NCI-H2029 (cell line): ENCODE measurements at places on chromosomes 7 and 10.
A peak's percentile ranks its signal among the peaks of the same experiment; 100 is the strongest.

DNA sequence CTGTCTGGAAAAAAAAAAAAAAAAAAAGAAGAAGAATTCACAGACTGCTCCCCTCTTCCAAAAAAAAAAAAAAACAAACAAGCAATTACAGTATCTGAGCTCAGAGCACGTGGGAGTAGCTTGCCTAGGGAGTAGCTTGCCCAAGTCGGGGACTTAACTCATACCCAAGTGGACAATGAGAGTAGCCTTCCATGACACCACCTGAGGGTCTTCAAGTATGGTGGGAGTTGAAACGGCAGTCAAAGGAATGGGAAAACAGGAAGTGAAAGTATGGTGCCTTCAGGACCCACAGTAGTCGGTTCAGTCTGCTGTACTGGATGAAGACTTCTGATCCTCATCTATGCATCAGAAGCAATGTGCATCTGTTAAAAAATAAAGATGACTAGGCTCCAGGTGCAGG is 10.6 kb downstream of the VOPP1 start:
- DNase-seq = no peak

DNA sequence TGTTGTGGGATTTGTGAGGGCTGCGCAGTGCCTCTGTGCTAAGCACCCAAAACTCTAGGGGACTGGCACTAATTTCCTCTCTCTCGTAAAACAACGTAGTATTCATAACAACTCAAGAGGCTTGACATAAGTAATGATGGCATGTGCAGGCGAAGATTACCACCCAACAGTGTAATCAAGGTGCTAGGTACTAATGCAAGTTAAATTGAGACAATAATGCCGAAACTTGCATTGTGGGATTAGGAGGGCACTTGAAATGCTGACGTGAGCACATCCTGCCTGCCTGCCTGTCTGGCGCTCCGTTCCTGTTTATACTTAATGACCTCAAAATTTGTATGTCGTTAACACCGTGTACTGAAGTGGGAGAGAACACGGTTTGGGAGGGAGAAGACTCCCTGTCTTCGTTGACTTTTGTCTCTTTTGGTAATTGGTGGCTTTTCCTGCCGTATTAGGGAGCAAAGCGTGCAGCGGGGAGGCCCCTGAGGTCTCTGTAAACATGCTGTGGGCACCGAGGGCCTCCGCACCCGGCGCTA is 139.0 kb downstream of the MGMT start:
- DNase-seq = no peak

GRCh38 chr10:86400705-86401587 is 34.4 kb upstream of the GRID1 start:
- DNase-seq = no peak

GRCh38 chr10:132206806-132207535 is 20.2 kb downstream of the DPYSL4 start:
- DNase-seq = no peak

- no peak for DNase-seq
Observed at GRCh38 chr7:83415840-83416239, 233.1 kb downstream of the SEMA3E start.

- DNase-seq = no peak
Observed at GRCh38 chr7:41912426-41912825, 209.5 kb upstream of the INHBA start.

- DNase-seq = no peak
Observed at GRCh38 chr10:8361510-8361844, 307.0 kb downstream of the GATA3 start.

DNA sequence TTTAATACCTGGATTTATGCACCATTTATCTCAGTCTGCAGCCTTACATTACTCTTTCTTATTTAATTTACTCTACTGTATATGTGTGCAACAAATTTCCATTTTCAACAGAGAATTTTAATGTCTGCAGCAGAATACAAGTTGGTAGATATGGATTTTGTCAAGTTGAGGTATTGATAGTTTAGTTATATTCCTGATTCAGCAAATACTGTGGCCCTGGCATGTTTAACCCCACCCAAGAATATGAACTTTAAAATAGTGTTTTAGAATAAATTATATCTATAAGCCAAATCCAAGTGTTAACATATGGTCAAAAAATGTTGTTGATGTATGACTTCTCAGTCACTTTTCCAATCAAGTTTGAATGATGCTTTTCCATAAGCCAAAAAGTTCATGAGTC is 378.4 kb upstream of the NRG3 start:
- no peak for DNase-seq

GRCh38 chr7:69817121-69817520 is 218.8 kb downstream of the AUTS2 start:
- DNase-seq = no peak

- DNase-seq = no peak
Observed at GRCh38 chr7:52715701-52716100, 319.7 kb upstream of the POM121L12 start.

DNA sequence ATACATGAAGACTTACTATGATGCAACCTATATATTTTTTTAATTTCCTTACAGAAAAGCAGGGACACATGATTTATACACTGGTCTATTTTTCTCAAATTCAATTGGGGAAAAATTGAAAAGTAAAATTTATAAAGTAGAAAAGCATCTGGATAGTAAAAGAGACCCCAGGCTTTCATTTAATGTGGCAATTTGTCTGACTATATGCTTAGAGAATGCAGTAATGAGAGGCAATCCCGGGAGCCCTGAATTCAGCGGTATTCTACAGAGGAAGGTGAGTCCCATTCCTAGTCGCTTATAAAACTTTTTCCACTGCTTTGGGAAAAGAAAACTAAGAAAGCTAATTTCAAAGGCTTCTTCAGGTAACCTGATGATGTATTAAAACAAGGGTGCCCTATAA is 167.1 kb downstream of the SEMA3D start:
- DNase-seq = no peak

DNA sequence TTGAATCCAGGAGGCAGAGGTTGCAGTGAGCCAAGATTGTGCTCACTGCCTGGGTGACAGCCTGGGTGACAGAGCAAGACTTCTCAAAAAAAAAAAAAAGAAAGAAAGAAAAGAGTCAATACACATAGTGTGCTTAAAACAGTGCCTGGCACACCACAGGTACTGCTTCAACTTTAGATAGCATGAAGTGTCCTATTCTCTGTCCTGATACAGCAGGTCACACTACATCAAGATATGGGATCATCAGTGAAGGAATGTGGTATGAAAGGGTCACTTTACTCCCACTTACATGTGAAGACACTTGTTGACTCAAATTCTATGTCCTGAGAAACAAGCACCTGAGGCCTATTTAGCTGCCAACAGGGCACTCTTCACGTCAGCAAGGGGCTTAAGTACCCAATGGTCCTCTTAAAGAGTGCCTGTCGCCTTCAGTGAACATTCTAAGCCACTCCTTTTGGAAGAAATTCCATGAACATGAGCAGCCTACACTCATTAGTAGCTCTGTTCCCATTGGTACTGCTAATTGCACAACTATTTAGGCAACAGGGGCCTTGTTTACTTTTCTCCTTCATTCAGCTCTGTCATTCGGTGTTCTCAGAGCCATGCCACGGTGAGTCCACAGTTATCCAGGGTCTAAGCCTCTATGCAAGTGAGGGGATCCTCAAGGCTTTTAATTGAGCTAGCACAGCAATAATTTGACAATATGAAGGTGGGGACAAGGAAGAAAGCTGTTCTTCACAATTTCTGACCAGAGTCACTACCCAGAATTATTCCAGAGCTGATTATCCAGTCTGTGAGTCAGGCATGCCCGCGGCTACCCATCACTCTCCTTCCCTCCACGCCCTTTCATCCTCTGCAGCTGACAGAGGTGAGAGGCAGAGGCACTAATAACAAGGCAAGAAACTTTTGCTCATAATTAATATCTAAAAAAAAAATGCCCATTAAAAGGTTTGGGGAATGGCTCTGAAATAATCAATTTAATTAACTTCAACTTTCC is 56.6 kb upstream of the PTN start:
- no peak for DNase-seq

DNA sequence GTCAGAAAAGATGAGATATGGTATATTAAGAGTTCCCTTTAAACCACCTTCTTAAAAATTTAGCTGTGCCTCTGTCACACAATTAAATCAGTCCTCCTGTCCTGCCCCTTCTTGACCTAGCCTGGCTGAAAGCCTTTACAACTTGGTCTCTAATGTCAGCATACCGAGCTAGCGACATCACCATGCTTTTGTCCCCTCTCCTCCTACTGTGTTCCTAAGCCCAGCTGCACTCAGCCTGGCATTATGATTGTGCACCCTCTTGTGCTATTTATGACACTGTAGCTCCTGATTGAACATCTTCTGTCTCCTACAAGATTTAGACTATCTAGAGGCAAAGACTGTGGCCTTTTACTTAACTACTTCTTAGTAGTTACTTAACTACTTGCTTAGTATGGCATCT is 29.2 kb downstream of the TDRD1 start:
- no peak for DNase-seq

- DNase-seq = no peak
Observed at GRCh38 chr10:33706746-33707145, 372.3 kb upstream of the NRP1 start.

GRCh38 chr10:13658871-13659685 is 72.3 kb downstream of the PRPF18 start:
- no peak for DNase-seq

DNA sequence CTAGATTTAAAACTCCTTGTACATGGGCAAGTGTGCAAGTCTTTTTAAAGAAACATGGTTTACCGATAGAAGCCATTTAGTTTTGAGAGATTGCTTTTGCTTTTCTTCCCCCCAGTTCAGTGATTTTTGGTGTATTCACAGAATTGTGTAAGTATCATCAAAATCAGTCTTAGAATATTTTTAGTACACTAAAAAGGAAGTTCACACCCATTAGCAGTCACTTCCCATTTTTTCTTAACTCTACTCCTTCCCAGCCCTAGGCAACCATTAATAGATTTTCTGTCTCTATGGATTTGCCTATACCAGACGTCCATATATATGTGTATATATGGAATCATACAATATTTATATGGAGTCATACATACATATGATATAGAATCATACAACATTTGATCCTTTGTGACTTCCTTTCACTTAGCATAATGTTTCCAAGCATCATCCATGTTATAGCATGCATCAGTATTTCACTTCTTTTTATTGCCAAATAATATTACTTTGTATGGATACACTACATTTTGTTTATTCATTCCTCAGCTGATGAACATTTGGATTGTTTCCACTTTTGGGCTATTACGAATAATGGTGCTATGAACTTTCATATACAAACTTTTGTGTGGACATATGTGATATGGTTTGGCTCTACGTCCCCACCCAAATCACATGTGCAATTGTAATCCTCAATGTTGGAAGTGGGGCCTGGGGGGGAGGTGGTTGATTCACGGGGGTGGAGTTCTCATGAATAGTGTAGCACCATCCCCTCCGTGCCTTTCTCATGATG is 16.5 kb upstream of the ARL4A start:
- no peak for DNase-seq

DNA sequence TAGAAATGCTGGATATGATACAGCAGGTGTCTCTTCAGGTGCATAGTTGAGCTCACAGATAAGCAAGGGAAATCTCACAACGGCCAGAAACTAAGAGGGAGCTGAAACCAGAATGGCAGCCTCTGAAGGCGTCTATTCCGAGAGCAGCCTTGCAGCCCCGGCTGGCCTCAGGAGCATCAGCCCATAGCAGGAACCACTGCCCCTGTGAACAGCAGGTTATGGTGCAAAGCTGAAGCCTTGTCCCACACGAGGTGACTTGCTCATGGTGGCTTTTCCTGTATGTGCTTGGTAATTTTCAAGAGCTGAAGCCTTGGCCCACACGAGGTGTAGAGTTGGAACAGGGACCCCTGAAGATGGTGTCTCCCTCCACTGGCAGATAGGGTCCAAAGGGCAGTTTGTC is 33.2 kb downstream of the BNIP3 start:
- DNase-seq = no peak

GRCh38 chr7:125459038-125459437 is 529.4 kb upstream of the POT1 start:
- no peak for DNase-seq

DNA sequence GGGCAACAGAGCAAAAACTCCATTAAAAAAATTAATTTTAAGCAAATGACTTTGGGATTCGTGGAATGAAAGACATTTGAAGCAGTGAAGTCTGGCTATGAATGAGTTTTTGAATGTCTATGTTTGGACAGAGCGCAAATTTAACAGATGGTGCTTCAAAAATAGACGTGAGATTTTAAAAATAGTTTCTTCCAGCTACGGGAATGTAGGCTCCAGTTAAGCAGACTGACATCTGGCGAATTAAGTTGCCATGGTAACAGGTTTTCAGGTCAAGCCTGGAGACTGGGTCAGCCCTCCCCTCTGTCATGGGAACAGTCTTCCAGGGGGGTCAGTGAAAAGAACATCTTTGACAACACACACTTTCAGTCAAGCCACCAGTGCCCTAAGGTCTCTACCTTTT is 62.0 kb downstream of the MYOF start:
- DNase-seq = no peak

- DNase-seq = no peak
Observed at GRCh38 chr7:9120331-9120730, 686.9 kb downstream of the NXPH1 start.

GRCh38 chr7:36037121-36037662 is 115.9 kb upstream of the EEPD1 start:
- DNase-seq = peak; percentile 37

DNA sequence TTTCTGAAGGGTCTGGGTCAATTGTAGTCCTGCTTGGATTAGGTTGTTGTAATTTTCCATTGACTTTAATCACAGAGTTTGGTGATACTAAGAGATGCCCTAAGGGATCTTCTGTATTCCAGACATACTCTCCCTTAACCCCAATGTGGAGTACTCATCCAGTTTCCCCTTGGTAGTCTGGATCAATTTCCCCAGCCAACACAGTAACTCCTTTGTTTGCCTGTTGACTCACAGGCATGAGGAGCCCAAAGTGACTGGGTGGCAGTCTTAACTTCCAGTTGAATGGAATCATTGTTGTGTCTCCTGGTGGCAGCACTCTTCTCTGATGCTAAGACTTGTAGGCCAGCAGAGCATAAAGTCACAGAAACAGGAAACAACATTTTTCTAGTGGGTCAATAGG is 41.5 kb upstream of the PIK3CG start:
- no peak for DNase-seq

DNA sequence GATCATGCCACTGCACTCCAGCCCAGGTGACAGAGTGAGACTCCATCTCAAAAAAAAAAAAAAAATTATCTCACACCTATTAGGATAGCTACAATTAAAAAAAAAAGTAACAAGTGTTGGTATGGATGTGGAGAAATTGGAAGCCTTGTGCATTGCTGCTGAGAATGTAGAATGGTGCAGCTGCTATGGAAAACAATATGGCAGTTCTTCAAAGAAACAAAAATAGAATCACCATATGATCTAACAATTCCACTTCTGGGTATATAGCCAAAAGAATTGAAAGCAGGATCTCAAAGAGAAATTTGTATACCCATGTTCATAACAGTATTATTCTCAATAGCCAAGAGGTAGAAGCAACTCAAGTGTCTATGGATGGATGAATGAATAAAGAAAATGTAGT is 143.6 kb upstream of the PRR15 start:
- DNase-seq = no peak
